ENCODE measurements at places on chromosomes 3 and 15.

- no peak for DNase-seq
Measured at GRCh38 chr15:98782801-98783200, 134.5 kb downstream of the IGF1R start.

DNA sequence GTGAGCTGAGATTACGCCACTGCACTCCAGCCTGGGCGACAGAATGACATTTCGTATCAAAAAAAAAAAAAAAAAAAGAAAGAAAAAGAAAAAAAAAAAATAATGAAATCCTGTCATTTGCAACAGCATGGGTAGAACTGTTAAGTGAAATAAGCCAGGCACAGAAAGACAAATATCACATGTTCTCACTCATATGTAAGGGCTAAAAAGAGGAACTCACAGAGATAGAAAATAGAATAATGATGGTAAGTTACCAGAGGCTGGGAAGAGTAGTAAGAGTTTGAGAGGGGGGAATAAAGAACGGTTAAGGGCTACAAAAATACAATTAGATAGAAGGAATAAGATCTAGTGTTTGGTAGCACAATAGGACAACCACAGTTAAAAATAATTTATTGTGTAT lies 19.7 kb downstream of the DENND6A start:
- no peak for DNase-seq

GRCh38 chr3:150786791-150787190 lies 23.8 kb upstream of the SIAH2 start:
- no peak for DNase-seq

DNA sequence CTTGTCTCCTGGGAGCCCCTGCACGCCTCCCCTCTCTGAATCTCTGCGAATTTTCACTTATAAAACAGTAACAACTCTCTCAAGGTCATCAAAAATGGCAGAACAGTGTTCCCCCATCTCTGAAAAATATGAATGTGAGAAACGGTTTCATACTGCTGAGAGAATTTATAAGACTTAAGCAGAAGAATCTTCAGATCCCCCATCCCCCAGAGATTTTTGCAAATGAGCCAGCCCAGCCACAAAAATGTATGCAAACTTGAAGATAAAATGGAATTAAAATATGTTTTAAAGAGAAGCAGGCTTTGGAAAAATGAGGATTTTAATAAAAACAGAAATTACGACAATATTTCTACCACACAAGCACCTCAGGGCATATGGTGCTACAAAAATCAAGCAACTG lies 173.0 kb downstream of the STT3B start:
- no peak for DNase-seq

- DNase-seq = no peak
Measured at GRCh38 chr15:76512971-76513370, 176.4 kb downstream of the ISL2 start.

All from cerebellum (tissue), 4 donors.